Activated CD4-positive, CD25-positive, alpha-beta regulatory T cell treated with anti-CD3 and anti-CD28 coated beads, Interleukin-2, amount 50 U/mL, for 72 hours (primary cell): ENCODE measurements at places on chromosomes 3 and 15.

DNA sequence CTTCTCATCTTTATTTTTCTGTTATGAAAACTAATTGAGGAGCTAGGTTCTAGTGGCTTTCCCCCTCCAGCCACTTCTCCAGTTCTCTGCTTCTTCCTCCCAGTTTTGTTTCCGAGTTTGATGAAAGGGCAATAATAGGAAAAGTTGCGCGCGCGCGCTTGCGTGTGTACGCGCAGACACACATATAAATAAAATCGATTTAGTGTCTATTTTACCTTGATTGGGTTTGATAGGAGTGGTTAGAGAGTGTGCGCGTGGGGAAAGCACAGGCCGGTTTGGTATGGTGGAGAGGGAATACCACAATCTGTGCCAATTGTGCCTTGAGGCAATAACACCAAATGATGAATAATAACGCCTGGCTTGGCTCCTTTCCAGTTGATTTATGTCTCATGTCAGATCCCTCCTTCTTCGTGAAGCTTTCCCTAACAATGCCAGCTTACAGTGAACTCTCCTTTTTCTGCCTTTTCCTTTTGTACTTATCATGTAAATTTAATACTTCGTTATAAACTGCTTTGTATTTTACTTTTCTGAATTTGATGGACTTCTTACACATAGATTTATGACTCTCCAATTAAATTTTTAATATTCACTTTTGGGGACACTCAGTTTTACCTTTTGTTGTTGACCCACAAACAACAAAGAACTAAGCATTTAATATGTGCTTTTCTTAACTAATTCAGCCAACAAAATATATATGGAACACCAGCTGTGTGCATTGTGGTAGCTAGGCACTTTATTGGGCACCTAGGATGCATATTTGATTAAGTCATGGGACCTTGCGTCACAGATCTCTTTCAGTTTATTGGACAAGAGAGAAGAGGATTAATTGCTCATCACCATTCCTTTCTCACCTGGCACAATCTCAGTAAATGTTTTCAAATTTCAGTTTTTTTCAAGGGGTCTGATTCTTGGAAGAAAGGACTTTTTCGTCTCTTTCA, 1.7 kb downstream of the TIPARP start:
- peak; percentile 34 for DNase-seq

GRCh38 chr3:164479978-164480377, 598.3 kb downstream of the SI start:
- no peak for DNase-seq

- no peak for DNase-seq
Observed at GRCh38 chr15:99992611-99993231, 259.5 kb upstream of the LYSMD4 start.

DNA sequence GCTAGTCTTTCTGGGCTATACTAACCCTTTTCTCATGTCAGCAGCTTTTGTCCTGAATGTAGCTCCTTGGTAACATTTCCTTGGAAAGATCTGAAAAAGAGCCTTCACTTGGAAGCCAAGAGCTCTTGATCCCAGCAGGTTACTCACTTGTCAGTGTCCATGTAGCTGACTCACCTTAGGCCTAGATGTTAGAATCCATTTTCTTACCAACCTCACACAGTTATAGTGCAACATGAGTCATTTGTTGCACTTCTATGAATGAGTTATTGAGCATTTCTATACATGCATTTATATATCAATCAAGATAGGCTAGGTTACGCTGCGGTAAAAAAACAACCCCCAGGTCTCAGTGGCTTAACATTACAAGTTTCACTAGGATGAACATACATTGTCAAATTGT, 106.8 kb upstream of the SLC7A14 start:
- DNase-seq = no peak

DNA sequence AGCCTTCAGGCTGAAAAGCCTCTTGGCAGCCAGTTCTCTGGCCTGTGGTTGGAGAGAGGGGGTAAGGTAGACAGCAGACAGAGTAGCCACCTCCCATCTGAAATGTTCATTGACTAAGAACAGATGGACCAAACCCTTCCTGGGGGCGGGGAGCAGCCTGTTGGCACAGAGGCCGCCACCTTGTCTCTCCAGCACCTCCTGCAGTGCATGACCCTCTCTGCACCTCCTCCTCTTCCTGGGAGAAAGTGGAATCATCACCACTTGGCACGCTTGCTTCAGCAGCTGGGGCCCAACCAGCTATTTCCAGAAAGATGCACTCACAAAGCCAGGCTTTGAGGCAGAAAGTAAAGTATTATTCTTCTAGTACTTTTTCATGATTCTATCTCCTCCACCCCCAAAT, 313.4 kb upstream of the CHRM5 start:
- DNase-seq = no peak

GRCh38 chr3:197670361-197670760, 66.3 kb downstream of the RUBCN start:
- DNase-seq = no peak

GRCh38 chr3:173553635-173554280, 156.2 kb downstream of the NLGN1 start:
- no peak for DNase-seq

GRCh38 chr15:26628071-26628470, 144.8 kb downstream of the GABRB3 start:
- no peak for DNase-seq

DNA sequence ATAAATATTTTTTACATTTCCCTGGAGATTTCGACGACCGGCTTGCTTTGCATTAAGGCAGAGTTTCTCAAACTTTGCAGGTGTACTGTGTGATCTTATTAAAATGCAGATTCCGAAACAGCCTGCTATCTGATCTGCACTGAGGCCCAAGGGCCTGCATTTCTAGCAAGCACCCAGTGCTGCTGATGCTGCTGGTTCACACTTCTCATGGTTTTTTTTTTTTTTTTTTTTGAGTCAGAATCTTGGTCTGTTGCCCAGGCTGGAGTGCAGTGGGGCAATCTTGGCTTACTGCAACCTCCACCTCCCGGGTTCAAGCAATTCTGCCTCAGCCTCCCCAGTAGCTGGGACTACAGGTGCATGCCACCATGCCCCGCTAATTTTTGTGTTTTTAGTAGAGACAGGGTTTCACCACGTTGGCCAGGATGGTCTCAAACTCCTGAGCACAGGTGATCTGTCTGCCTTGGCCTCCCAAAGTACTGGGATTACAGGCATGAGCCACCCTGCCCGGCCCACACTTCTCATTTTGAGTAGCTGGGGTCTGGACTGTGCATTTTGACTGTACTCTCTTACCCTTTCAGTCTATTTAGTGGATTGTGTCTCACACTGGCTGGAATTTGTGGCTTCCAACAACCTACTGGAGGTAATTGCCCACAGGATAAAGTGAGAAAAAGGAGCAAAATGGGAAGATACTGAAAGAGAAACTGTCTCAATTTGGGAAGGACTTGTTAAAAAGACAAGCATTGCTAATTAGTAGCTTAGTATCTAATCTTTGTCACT, 94.1 kb downstream of the ITPR1 start:
- no peak for DNase-seq

GRCh38 chr3:112492124-112492523, 7.1 kb downstream of the BTLA start:
- DNase-seq = no peak

DNA sequence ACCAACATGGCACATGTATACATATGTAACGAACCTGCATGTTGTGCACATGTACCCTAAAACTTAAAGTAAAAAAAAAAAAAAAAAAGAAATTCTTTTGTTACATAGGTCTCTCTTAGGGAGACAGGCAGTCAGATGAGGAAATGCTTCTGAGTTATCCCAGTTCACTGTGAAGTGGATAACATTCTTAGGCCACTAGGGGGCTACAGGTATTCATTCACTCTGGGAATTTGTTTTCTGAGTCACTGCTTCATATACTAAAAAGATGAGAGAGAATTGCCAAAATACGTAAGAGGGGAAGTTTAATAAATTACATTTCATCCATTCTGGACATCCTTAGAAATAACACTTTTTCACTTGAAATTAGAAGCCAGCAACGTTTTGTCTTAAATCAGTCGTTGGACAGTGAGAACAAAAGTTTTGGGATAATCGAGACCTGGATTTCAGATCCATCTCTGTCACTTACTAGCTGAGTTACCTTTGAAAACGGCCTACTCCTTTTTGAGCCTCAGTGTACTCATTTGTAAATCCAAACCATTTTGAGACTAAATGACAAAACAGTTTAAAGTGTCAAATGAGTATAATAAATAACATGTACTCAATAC, 738.4 kb upstream of the ALCAM start:
- no peak for DNase-seq

DNA sequence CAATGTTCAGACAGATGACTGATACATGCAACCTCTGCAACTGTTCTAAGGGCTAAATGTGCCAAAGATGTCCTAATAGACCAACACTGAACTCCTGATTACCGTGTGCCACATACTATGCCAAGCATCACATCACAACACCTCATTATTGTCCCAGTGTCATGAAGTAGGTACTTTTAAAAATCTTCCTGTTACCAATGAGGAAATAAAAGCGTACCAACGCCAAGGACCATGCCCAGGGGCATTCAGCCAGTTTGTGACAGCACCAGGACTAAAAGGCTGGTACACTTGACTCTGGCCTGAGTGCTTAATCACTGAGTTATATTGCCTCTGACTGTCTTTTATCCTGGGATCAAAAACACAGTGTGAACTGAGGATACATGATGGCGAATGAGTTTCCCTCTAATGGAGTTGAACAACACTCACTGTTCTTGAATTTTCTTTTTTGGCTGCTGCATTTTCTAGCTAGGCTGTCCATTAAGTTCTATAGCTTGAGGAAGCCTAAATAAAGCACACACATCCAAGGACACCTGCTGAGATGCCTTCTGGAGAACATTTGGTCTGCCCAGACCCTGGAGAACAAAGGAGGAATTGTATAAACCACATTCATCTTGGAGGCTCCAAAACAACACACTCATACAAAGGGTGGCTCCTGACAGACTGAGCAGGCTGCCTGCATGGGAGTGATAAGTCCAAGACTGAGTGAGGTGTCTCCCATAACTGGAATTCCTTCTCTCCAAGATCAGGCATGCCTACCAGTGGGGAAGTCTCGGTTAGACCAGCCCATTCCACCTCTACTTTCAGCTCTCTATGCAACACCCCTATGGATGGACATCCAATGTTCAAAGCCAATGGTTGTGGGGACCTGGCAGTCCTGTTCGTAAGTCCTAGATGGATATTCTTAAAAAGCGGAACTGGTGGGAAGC, 126.7 kb upstream of the PRICKLE2 start:
- DNase-seq = no peak

DNA sequence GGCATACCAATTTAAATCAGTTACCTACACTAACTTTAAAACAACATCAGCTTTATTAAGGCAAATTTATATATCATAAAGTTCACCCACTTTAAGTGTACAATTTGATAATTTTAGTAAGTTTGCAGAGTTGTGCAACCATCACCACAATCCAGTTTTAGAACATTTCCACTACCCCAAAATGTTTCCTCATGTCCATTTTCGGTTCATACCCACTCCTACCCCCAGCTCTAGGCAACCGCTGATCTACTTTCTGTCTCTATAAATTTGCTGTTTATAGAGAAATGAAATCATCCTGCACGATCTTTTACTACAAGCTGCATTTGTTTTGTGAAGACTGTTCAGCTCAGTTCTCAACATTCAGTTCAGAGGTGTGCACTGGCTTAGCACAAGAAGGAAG, 31.5 kb upstream of the FAM81A start:
- no peak for DNase-seq

GRCh38 chr15:34514251-34514670, 69.2 kb downstream of the GOLGA8B start:
- no peak for DNase-seq

DNA sequence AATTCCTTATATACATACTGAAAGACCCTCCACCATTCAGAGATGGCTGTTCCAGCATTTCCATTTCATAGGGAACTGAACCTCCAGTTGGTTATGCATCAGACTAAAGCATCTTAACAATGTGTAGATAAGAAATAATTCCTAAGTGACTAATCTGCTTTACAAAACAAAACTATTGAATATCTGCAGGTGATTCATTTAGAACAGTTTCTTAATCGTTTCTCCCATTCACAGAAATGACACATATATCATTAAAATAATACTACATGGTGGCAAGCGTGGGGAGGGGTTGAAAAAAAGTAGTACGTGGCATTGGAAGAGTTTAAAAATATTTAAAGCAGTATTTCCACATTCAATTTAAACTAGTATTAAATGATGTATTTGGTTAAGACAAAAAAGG, 19.5 kb downstream of the COPS2 start:
- DNase-seq = no peak

DNA sequence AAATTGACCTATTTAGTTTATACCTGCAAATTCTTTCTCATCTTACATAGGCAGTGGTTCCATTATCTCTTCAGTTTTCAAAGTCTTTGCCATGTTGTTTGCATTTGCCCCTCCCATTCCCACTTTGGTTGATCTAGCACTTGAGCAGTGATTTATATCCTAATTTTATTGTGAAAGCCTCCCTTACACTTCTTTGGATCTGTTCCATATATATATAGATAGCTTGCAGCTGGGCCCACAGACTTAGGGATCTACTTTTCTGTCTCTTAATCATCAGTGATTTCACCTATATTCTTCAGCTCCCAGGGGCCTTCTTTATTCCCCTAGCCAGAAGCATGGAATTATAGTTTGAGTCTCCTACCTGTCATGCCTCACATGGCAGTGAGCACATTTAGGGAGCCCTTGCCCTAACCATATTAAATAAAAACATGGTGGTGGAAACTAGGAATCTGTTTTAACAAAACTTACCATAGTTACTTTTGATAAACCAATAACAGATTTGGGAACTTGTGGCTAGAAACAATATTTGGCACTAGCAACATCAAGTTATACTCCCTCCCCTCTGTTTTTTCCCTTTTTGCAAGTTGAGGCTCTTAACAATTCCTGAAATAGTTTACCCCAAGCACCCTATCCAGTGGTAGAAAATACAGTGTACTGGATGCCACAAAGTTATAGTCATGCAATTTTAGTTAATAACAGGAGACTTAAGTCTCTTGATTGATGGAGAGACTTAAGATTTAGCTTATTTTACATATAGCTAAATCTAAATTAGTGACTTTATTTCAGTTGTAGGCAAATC, 41.7 kb downstream of the ARIH1 start:
- DNase-seq = no peak

DNA sequence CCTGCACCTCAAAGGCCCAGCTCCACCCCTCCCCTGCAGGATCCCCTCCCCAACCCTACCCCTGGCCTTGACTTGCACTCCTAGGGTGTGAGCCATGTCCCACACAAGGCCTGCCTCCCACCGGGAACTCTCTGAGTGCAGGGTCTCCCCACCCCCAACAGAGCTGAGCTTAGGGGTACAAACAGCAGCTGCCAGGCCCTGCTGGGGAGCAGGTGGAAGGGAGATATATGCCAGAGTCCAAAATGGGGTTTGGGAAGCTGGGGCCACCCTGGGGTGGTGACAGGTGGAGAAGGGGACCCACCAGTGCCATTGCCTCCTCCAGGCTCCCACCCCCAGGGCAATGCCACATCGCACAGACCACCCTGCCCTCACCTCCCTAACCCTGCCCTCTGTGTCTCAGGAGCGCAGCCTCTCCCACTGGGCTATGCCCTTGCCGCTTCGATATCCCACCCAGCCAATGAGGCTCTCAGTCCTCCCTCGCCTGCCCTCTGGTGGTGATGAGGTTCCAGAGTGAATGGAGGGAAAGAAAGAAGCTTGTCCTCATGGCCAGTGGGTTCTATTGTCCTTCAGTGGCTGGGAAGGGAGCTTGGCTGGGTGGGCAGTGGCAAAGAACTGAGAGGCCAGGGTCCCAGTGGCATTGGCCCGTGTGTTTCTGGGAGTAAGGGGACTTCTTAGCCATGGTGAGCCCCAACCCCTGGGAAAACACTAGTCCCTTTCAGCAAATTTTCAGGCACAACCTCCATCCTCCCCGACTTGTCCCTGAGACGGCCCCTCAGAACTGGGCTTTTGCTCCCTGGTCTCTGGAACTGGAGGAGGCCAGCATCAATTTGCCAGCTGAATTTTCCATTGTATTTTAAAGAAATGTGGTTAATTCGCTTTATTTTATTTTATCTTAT, 46.8 kb downstream of the CYP11A1 start:
- DNase-seq = no peak
